ENCODE measurements at places on chromosomes 6 and 20.

GRCh38 chr20:34220561-34220960 is 20.7 kb upstream of the ASIP start:
- DNase-seq, result no peak

- no peak for DNase-seq
Measured at GRCh38 chr6:170583756-170584180, 669 bp downstream of the PDCD2 start.

DNA sequence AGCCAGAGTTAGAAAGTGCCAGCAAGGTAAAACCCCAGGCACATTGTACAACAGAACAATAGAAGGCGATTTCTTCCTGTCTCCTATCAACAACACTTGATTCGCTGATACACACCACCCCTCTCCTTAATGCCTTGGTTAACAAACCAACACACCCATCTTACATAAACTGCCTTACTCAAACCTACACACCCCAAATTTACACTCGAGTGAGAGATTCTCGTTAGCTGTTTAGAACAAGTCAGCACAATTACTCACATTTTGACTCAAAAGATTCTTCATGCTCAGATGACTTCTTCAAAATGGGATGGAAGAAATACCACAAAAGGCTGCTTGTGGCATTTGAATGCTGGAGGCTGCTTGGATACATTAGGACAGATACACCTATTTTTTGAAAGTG is 80.0 kb upstream of the FOXQ1 start:
- no peak for DNase-seq

GRCh38 chr6:74609871-74610270 is 596.0 kb downstream of the COL12A1 start:
- no peak for DNase-seq

DNA sequence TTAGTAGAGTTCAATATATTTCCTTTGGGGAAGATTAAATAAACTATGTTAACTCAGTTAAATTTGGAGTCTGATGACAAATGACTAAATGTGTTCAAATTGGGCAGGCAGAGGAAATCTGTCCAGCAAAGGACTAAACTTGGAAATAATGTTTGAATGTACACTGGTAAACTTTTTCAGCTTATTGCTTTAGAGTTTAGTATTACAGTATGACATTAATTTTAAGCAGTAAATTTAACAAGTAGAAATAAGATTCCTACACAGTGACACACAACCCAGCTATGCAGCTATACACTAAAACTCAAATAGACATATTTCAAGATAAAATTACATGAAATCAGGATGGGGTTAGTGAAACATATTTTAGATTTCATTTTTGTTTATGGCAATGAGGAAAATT is 42.6 kb upstream of the HDGFL1 start:
- no peak for DNase-seq

- DNase-seq, result peak; percentile 83
Measured at GRCh38 chr6:32796848-32797776, 19.7 kb downstream of the HLA-DOB start.

- DNase-seq, result no peak
Measured at GRCh38 chr6:139994998-139995397, 620.5 kb upstream of the CITED2 start.

- DNase-seq, result no peak
Measured at GRCh38 chr20:9817654-9818053, 21.2 kb downstream of the PAK5 start.
